ENCODE measurements at places on chromosomes 2 and 18.

- DNase-seq: no peak
Measured at GRCh38 chr2:8436585-8436984, 245.3 kb upstream of the ID2 start.

GRCh38 chr2:96146153-96146880 lies 1.1 kb upstream of the DUSP2 start:
- peak; percentile 81 for DNase-seq

GRCh38 chr18:4231260-4231659 lies 223.8 kb downstream of the DLGAP1 start:
- DNase-seq: no peak

DNA sequence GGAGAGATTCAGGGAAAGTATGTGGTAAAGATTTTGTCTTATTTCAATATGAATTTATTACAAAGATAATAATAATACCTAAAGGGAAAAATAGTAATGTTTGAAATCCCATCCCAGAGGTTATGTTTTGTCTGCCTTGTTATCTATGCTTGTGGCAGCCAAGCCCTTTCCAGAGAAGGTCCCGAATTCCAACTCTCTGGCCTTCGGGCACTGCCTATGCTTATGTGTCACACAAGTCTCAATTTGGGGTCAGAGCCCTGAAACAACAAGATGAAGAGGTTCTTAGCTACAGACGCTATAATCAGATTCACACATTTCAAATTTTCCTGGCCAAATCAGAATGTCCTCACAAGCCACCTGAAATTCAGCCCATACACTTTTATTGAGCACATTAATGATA lies 59.9 kb downstream of the DNER start:
- DNase-seq: no peak

GRCh38 chr2:222708274-222708710 lies 36.8 kb downstream of the MOGAT1 start:
- DNase-seq: peak; percentile 71

- DNase-seq: no peak
Measured at GRCh38 chr2:50223643-50224042, 808.3 kb downstream of the NRXN1 start.

DNA sequence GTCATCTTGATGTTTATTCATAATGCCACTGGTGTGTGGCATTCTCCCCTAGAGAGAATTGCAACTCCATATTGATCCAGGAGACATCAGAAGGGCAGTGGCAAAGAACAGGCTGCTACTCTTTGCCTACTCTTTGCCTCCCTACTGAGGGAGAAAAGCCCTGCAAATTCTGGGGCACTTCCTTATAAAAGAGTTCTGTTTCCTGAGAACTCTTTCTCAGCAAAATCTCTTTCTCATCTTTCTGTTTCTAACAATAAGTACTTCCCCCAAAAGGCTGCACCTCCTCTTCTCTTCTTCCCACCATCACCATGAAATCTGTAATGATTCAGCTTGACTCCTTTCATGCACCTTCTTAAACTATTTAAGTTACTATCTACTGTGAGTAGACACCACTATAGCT lies 270.3 kb downstream of the MREG start:
- no peak for DNase-seq

- DNase-seq: no peak
Measured at GRCh38 chr2:162929571-162929970, 91.0 kb upstream of the KCNH7 start.

GRCh38 chr2:224429441-224429810 lies 27.5 kb upstream of the FAM124B start:
- DNase-seq: no peak

- no peak for DNase-seq
Measured at GRCh38 chr2:154720651-154721050, 22.2 kb downstream of the KCNJ3 start.

GRCh38 chr2:20129331-20130159 lies 78.1 kb upstream of the LAPTM4A start:
- no peak for DNase-seq

DNA sequence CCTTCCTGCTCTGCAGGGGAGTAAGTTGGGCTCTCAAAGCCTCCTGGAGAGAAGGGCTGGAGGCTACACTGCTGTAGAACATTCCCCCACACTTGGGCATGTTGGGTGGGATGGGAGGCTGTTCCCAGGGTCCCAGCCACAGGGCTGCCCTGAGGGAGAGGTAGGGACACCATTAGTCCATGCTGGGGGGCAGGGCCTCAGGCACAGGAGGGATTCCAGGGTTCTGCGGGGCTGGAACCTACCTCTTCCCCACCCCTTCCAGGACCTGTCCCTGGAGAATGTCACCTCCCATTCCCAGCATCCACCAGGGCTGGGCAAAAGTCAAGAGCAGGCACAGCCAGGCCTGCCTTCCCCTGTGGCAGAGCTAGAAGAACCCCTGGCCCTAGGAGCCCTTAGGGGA lies 6.9 kb upstream of the ADRA2B start:
- no peak for DNase-seq

DNA sequence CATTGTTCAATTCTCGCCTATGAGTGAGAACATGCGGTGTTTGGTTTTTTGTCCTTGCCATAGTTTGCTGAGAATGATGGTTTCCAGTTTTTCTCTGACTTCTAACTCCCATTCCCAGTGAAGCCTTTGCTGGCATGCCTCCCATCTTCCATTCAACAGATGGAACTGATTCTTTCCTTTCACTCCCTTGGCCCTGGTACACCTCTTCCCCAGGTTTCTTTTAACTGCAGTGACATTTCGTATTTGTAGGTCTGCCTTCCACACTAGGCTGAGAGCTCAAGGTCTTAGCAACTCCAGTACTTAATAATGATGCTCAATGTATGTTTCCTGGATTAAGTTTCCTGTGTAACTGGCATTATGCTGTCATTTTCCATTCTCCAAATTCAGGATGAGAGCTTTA lies 48.5 kb downstream of the GAREM1 start:
- DNase-seq: no peak

DNA sequence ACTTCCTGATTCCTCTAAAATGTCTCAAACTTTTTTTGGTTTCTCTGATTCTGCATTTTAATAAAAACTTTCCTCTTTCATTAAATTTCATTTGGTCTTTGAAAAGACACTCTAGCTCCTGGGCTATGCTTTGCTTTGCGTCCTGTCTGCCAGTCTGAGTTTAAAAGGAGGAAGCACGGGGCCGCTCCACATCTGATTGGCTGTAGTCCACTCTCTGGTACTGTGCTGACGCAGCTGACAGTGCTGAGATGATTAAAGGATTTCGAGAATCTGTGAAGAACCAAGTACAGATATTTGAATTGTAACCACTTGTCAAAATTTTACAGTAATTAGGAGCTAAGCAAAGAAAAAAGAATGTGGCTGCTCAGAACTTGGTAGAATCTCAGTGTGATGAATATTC lies 199.6 kb upstream of the HNMT start:
- no peak for DNase-seq

DNA sequence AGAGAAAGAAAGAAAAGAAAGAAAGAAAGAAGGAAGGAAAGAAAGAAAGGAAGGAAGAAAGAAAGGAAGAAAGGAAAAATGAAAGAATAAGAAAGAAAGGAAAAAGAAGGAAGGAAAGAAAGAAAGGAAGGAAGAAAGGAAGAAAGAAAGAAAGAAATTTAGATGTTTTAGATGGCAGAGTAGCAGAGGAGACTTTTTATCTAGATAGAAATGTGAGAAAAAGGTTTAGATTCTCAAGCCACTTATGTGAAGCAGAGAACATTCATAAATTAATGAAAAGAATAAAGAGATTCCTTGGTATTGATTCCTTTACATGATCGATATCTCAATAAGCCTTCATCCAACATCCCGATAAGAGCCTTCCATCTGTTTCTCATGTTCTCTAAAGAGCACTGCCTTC lies 513.5 kb downstream of the CNTNAP5 start:
- no peak for DNase-seq

GRCh38 chr2:66445925-66446871 lies 11.3 kb downstream of the MEIS1 start:
- DNase-seq: no peak

DNA sequence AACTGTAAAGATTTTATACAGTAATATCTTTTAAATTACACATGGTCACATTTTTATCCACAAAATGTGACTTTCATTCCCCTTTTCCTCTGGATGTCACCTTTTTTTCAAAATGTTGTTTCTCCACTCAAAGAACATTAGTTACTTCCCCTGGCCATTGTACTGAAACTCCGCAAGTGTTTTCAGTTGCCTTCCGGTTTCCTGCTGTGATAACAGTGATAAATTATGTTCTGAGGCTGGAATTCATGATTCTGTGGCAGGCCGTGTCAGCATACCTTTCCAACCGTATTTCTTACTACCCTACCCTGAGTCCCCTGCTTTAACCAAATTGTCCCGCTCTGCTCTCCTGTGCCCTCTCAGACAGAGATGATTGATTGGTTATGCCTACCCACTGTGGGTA lies 53.5 kb downstream of the MGAT5 start:
- no peak for DNase-seq

GRCh38 chr2:237819231-237819630 lies 20.7 kb downstream of the RBM44 start:
- no peak for DNase-seq

DNA sequence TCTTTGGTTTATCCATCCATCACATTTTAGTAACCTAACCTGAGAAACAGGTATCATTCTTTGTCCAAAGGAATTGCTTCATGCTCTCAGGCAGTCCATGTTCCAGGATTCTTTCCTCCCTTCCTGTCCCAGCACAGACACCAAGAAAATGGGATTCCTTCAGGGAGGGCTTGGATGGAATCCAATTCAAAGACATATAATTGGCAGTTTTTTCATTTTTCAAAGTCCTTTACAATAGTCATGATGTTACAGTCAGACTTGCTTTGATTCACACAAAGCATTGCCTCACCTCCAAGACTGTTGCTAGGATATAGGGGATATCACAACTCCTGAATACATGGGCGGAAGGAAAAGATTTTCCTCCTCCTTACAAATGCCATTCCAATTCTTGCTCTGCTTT lies 241.4 kb upstream of the ACVR2A start:
- no peak for DNase-seq

DNA sequence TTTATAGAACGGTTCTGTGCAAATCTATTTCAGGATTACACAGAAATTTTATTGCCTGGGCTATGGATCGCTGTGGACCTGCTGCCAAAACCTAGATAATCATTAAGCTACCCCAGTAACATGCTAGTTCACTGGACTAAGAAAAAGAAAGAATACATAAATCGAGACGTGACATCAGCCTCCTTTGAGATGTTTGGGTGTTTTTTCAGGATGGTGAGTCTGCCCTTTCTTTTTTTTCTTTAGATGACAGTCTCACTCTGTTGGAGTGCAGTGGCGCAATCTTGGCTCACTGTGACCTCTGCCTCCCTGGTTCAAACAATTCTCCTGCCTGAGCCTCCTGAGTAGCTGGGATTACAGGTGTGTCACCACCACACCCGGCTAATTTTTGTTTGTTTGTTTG lies 52.0 kb downstream of the FHOD3 start:
- no peak for DNase-seq
